Heart left ventricle (tissue), 16 donors: ENCODE measurements at places on chromosomes 6 and 20. TPM values are rescaled to one million over a fixed set of nuclear protein-coding genes. Genes with fewer than 3 reads are reported as not detected.

Gene PRSS35
- 0.37 TPM for total RNA-seq

- DNase-seq: no peak
Measured at GRCh38 chr6:19998541-19998940, 161.4 kb downstream of the ID4 start.

DNA sequence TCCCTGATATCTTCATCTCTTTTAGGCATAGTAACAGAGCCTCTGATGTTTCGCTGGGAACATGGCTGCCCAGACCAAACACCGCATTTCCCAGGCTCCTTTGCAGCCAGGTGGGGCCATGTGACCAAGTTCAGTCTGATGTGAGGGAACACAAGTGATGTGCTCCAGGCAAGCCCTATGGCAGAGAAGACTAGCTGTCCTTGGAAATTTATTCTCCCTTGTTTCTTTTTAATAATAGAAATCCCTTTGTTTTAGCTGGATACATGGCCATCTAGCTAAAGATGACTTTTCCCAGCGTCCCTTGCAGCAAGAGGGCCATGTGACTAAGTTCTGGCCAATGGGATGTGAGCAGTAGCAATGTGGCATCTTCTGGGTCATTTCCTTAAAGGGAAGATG is 30.8 kb downstream of the SLC2A10 start:
- no peak for DNase-seq

DNA sequence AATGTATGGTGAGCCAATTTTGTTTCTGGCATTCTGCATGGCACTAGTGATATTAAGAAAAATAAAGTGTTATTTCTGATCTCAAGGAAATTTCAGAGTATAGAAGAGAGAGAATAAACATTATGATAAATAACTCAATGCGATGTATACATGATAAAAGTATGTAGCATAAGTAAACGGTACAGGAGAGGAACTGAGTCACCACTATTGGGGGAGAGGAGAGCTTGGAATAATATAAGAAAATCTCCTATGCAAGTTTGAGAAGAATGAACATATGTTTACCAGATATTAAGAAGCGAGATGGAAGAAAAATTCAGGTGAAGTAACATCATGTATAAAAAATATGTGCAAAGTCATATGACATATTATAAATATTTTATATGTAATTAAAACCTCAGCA is 1230.3 kb upstream of the CITED2 start:
- DNase-seq: no peak

DNA sequence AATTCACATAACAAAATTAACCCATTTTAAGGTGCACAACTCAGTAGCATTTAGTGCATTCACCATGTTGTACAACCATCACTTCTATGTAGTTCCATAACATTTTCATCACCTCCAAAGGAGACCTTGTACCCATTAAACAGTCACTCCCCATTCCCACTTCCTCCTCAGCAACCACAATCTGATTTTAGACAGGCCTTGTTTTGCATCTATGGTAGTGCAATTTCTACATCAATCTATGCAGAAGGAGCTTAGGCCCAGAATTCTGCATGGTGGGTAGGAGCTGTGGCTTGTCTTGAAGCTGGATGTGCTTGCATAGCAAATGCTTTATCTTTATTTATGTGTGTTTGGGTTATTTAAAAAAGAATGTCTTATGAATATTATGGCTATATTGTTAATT is 13.5 kb upstream of the HLA-DQA1 start:
- no peak for DNase-seq

DNA sequence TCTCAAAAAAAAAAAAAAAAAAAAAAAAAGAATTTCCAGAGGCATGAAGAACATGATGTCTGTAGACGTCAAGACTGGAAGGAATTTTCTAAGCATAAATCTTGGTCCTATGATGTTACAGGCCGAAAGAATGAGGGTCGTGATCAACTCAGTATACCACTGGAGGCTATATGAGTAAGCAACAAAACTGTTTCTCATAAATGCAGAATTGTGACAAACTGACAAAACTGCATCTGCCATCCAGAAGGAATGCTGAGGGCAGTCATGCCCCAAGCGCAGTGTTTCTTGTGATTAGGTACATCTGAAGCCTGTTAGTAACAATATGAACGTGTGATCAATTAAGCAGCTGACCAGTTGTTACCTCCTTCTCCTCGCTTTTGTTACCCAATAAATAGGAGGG is 43.5 kb upstream of the ADGRG6 start:
- DNase-seq: no peak

- DNase-seq: no peak
Measured at GRCh38 chr6:74249658-74250057, 553.7 kb downstream of the CD109 start.

DNA sequence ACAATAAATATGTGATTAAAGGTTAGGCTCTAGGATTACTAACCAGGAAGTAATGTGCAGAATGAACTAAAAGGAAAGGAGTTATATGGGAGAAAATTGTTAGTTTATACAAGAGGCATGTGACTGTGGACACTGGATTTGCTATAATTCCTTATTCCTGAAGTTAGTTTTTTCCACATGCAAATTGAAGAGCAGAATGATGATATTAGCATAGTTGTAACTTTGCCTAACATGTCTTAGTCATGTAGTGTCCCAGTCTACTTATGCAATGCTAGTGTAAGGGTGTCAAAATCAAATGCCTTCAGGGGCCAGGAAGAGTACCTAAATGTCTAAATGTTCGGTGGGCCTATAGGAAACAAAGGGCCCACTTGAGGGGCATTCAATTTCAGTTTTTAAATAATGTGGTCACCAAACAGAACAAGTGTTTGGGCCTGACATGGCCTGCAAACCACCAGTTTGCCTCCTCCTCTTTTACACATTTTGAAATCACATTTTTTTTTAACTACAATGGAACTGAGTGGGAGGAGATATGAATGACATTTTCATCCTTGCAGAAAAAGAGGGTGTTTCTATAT is 28.0 kb upstream of the CEP85L start:
- DNase-seq: no peak

- no peak for DNase-seq
Measured at GRCh38 chr6:27260836-27261375, 13.4 kb downstream of the PRSS16 start.

- DNase-seq: no peak
Measured at GRCh38 chr20:24034820-24035219, 46.2 kb upstream of the GGTLC1 start.

DNA sequence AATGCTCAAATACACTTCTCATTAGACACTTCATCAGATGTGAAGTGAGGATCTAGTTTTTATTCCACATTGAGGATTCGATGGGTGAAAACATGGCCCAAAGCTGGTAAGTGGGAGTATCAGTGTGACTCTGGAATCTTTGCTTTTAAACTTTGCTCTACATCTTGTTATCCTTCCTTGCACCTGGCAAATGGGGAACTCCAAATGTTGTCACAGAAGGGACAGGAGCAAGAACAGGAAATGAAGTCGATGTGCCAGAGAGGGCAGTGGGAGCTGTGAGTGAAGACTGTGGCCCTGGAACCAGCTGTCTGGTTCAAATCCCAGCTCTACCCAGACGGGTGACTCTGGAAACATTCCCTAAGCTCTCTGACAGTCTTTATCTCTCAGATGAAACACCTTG is 86.7 kb upstream of the AGPAT4 start:
- no peak for DNase-seq

DNA sequence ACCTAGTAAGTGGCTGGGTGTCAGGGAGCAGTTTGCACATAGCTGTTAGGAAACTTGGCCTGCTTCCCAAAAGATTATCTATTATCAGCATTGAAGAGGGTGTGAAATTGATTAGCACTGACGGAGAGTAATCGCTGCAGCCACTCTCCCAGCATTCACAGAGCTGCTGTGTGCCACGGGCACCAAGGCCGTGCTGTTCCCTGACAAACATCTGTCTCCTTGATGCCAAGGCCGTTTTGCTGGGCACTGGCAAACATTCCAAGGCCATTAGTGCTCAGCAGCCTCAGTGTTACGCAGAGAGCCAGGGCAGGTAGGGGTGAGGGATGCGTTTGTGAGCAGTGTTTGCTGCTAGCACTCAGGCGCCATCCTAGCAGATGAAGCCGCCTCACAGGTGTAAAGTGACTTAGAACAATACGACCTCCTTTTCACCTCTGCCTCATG is 57.7 kb upstream of the VSTM2L start:
- DNase-seq: peak; percentile 30

Gene TNNC2
- not detected for total RNA-seq

DNA sequence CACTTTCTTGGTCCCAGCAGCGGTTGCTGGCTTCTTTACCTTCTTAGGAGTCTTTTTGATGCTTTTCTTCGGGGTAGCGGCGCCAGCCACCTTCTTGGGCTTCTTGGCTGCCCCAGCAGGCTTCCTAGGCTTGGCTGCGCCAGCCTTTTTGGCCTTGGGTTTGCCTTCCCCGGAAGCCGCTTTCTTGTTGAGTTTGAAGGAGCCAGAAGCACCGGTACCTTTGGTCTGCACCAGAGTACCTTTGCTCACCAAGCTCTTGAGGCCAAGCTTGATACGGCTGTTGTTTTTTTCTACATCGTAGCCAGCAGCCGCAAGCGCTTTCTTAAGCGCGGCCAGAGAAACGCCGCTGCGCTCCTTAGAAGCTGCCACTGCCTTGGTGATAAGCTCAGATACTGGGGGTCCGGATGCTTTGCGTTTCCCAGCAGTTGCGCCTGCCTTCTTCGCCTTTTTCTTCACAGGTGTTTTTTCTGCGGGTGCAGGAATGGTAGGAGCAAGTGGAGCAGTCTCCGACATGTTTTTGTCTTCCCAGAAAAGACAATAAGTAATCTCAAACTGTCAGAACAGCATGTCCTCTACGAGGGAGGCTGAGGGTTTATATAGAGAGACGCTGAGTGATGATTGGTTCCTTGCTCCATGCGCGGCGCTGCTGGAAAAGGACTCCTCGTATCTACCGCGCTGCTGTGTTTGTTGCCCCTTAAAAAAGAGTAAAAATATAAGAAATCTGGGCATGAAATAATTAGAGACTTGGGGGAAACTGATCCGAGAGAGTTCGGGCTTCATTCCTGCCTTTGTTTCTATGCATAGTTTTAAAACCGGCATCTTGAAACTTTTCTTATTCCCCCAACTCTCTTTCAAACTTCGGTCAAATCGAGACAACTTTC is 130.3 kb upstream of the BTN3A2 start:
- peak; percentile 43 for DNase-seq

Gene GSTA3
- not detected for total RNA-seq

Gene RAET1L
- total RNA-seq: not detected

GRCh38 chr6:125872259-125872921 is 81.6 kb downstream of the NCOA7 start:
- no peak for DNase-seq

DNA sequence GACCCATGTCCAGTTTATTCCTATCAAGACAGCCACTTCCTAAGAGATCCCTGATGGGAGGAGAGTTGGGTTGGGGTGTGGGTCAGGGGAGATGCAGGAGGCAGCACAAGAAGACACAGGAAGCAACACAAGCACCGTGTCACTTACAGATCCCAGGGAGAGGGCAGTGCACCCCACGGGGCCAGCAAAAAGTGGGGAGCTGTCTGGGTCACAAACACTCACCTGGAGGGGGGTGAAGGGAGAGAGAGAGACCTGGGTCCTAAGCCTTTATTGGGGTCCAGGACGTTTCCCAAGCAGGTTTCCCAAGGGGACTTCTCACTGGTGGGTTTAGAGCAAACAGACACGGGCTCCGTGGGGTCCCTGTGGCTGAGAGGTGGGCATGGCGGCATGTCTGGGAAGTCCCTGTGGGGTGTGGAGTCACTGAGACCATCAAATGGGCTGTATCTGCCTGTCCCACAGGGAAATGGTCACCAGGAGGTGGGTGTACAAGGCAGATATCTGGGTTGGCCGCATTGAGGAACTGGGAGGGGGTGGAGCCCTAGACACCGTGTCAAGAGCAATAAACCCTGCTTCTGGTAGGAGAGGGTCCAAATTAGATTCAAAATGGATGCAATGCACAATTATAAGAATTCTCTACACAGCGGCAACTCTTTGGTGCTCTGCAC is 1.6 kb upstream of the CD93 start:
- no peak for DNase-seq

Gene NOTCH4
- 23.7 TPM for total RNA-seq

DNA sequence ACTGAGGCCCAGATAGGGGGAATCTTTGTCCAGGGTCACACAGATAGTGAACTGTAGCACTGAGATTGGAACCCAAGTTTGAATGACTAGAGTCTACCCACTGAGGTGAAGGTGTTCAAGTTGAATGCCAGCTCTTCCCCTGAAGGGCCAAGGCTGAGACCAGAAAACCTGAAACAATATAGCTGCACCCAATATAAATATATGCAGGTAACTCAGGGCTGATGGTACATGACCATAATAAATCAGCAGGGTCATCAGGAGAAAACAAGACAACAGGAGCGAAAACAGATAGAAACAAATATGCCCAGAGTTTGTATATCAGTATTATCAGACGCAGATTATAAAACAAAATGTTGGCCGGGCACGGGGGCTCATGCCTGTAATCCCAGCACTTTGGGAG is 4.0 kb upstream of the RBCK1 start:
- no peak for DNase-seq

Gene SMOC2
- total RNA-seq: 35.5 TPM

Gene THBS2
- total RNA-seq: 7.9 TPM

GRCh38 chr20:56788671-56789610 is 159.8 kb downstream of the TFAP2C start:
- no peak for DNase-seq

- no peak for DNase-seq
Measured at GRCh38 chr6:116059713-116060571, 749 bp downstream of the FRK start.

Gene EEF1A2
- total RNA-seq: 1,550 TPM

DNA sequence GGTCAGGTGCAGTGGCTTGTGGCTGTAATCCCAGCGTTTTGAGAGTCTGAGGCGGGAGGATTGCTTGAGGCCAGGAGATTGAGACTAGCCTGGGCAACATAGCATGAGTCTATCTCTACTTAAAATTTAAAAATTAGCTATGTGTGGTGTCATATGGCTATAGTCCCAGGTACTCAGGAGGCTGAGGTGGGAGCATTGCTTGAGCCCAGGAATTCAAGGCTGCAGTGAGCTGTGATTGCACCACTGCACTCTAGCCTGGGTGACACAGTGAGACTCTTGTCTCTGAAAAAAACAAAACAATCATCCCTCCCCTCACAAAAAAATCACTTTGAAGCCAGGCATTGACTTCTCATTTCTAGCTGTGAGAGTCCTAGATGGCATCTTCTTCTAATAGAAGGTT is 32.1 kb downstream of the AIG1 start:
- DNase-seq: no peak

DNA sequence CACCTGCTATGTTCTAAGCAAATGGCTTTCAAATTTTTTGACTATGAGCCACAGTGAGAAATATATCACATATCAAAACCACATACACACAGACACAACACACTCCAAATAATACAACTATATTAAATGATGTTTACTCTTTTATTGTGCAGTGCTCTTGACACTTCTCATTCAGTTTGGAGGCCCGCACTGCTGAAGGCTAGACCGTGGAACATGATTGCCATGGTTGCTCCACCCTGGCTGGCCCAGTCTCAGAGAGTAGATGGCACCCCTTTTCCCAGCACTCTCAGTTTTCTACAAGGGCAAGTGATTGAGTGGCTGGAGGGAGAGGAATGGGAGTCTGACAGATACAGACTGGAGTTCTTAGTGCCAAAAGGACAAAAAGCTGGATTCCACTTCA is 86.9 kb downstream of the SH3BGRL2 start:
- DNase-seq: no peak

DNA sequence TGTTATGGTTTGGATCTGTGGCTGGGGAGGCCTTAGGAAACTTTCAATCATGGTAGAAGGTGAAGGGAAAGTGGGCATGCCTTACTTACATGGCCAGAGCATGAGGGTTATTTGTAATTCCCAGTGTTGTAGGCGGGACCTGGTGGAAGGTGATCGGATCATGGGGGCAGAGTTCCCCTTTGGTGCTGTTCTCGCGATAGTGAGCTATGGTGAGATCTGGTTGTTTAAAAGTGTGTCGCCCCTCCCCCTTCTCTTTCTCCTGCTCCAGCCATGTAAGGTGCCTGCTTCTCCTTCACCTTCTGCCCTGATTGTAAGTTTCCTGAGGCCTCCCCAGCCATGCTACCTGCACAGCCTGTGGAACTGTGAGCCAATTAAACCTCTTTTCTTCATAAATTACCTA is 145.8 kb downstream of the TFAP2C start:
- no peak for DNase-seq
